ENCODE measurements at places on chromosomes 11 and 22.

DNA sequence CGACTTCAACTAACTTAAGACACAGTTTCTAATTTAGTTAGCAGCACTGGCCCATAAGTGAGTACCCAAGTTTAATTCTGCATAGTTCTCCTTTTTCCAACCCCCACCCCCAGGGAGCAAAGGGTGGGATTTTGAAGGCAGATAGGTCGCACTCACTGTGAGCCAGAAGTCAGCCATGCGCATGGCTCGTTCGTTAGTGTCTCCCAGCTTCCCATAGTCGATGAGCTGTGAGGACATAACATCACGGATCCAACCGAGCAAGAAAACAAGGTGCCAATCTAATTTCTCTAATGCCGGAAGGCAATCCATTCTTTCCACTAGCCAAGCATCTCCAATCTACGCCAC, 577 bp downstream of the MRPL17 start:
- no peak for DNase-seq

DNA sequence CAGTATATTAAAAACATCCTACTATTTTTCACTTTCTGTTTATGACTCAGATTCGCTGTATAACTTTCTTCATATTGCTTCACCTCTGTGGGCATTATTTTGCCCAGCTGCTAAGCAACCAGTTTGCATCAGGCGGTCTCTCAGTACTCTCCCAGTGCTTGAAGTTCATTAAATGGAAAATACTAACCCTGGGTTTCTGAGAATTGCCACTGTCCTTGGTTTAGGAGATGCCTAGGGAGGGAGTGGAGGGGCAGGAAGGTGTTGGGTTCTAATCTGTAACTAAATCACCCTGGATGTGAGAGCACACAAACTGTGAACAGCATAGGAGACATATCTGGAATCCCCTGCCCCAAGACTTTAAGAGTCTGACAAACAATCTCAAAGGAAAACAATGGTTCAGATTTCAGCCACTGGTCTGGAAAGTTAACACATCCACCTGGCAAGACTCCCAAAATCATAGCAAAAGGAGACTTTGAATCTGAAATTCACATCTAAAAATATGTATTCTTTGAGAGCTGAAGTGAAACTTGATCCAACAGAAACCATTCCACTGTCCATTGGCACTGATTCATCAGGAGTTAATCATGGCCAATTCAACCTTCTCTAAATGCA, 540.0 kb downstream of the SOX6 start:
- DNase-seq = no peak

- DNase-seq = no peak
Measured at GRCh38 chr11:117002639-117003299, 95.5 kb downstream of the SIK3 start.

DNA sequence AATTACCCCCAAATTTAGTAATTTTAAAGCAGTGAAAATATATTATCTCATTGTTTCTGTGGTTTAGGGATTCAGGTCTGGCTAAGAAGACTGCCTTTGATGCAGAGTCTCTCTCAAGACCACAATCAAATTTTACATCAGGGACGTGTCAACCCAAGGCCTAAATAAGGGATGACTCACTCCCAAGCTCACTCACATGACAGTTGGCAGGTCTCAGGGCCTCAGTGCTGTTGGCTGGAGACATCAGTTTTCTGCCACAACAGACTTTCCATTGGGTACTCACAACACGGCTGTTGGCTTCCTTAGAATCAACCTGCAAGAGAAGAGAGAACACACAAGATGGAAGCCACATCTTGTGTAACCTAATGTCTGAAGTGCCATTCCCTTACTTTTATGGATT, 377.3 kb downstream of the FAM181B start:
- no peak for DNase-seq

GRCh38 chr11:117669062-117669461, 128.0 kb downstream of the DSCAML1 start:
- DNase-seq = no peak
